Prostate gland (tissue), 2 donors: ENCODE measurements at places on chromosomes 5 and 9. TPM values are rescaled to one million over a fixed set of nuclear protein-coding genes. Genes with fewer than 3 reads are reported as not detected.

DNA sequence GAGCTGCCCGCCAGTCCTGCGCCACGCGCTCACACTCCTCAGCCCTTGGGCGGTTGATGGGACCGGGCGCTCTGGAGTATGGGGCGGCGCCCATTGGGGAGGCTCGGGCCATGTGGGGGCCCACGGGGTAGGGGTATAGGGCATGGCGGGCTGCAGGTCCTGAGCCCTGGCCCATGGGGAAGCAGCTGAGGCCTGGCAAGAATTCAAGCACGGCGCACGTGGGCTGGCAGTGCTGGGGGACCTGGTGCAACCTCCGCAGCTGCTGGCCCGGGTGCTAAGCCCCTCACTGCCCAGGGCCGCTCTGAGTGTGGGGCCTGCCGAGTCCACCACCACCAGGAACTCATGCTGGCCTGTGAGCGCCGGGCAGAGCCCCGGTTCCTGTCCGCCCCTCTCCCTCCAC lies 229.6 kb upstream of the ZNF608 start:
- no peaks in the 10 kb centered on the region for H3K4me1 ChIP-seq
- H3K4me3 ChIP-seq = no peak overlapping the region
- H3K27me3 ChIP-seq = no peaks in the 10 kb centered on the region
- H3K36me3 ChIP-seq = no peaks in the 10 kb centered on the region

- H3K27ac ChIP-seq = no peak overlapping the region
- no peaks in the 10 kb centered on the region for H3K36me3 ChIP-seq
- no peaks in the 10 kb centered on the region for H3K4me1 ChIP-seq
- H3K27me3 ChIP-seq = no peaks in the 10 kb centered on the region
These were observed 277.5 kb downstream of the CEMIP2 start for GRCh38 chr9:71490810-71491209.

DNA sequence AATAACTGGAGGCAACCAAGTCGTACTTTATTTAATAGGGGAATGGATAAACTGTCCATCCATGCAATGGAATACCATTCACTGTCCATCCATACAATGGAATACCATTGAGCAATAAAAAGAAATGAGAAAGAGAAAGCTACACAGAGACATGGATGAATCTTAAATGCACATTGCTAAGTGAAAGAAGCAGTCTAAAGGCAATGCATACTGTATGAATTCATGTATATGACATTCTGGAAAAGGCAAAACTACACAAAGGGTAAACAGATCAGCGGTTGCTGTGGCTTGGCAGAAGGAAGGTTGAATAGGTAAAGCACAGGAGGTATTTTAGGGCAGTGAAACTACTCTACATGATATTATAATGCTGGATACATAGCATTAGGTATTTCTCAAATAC lies 16.2 kb downstream of the DRD1 start:
- H3K27ac ChIP-seq = no peak overlapping the region
- H3K36me3 ChIP-seq = no peaks in the 10 kb centered on the region
- peaks cover 2% of the 10 kb centered on the region for H3K27me3 ChIP-seq
- no peaks in the 10 kb centered on the region for H3K4me1 ChIP-seq
- H3K4me3 ChIP-seq = no peak overlapping the region

GRCh38 chr9:970151-970996 lies 6.1 kb upstream of the DMRT3 start:
- DNase-seq = no peak
- no peaks in the 10 kb centered on the region for H3K36me3 ChIP-seq
- no peaks in the 10 kb centered on the region for H3K4me1 ChIP-seq
- no peak overlapping the region for H3K27ac ChIP-seq
- H3K27me3 ChIP-seq = peaks cover 75% of the 10 kb centered on the region

- no peaks in the 10 kb centered on the region for H3K27me3 ChIP-seq
- H3K4me1 ChIP-seq = no peaks in the 10 kb centered on the region
- no peak overlapping the region for H3K4me3 ChIP-seq
- no peak for DNase-seq
These were observed 831.1 kb downstream of the NR2F1-AS1 start for GRCh38 chr5:92749943-92750342.

- no peaks in the 10 kb centered on the region for H3K4me1 ChIP-seq
- H3K4me3 ChIP-seq = no peak overlapping the region
- H3K27ac ChIP-seq = no peak overlapping the region
- DNase-seq = no peak
- H3K36me3 ChIP-seq = no peaks in the 10 kb centered on the region
- no peaks in the 10 kb centered on the region for H3K27me3 ChIP-seq
These were observed 40.5 kb upstream of the FAM81B start for GRCh38 chr5:95350631-95351030.

GRCh38 chr9:12425878-12426864 lies 267.0 kb upstream of the TYRP1 start:
- no peaks in the 10 kb centered on the region for H3K27me3 ChIP-seq
- no peaks in the 10 kb centered on the region for H3K4me1 ChIP-seq
- no peaks in the 10 kb centered on the region for H3K36me3 ChIP-seq

- H3K4me1 ChIP-seq = no peaks in the 10 kb centered on the region
- no peaks in the 10 kb centered on the region for H3K36me3 ChIP-seq
- H3K27me3 ChIP-seq = no peaks in the 10 kb centered on the region
- H3K27ac ChIP-seq = no peak overlapping the region
- H3K4me3 ChIP-seq = no peak overlapping the region
These were observed 54.3 kb upstream of the ZSWIM6 start for GRCh38 chr5:61277781-61278180.

DNA sequence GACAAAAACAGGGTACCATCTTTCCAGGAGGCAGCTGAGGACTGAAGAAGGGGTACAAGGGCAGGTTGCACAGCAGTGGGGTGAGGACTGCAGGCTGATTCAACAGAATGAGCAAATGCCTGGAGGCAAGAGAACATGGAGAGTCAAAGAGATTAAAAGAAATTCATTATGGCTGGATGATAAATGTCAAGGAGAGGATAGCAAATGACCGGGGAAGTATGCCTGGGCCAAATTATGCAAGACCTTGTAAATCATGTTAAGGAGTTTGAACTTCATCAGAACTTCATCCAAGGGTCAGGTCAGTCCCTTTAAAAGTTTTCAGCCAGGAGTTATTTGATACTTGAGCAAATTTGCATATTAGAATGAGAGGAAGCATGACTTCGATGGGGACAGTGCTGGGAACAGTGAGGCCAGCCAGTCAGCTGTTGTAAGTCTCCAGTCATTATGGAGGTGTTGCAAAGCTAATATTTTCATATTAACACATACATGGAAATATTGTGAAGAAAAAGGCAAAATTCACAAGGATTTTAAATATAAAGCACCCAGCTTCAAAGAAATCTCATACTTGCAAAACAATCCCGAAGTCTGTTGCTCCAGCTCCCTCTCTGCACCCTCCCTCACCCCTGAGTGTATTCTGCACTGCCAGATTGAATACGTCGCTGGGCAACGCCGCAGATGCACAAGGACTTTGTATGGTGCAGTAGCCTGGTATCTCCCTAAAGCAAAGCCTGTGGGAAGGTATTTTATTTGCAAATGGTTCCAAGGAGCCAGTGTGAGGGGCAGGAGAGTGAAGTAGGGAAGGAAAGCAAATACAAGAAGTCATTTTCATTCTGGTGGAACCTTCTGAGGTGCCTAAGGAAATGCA lies 509.8 kb upstream of the TLE4 start:
- no peak overlapping the region for H3K4me3 ChIP-seq
- H3K27me3 ChIP-seq = no peaks in the 10 kb centered on the region
- H3K36me3 ChIP-seq = no peaks in the 10 kb centered on the region
- H3K27ac ChIP-seq = no peak overlapping the region

- DNase-seq = no peak
- H3K27me3 ChIP-seq = no peaks in the 10 kb centered on the region
- H3K27ac ChIP-seq = no peak overlapping the region
- no peaks in the 10 kb centered on the region for H3K4me1 ChIP-seq
These were observed 164.7 kb upstream of the IRX4 start for GRCh38 chr5:2047341-2047927.

GRCh38 chr5:25618821-25619220 lies 974.0 kb upstream of the CDH10 start:
- H3K36me3 ChIP-seq = no peaks in the 10 kb centered on the region
- no peaks in the 10 kb centered on the region for H3K4me1 ChIP-seq

DNA sequence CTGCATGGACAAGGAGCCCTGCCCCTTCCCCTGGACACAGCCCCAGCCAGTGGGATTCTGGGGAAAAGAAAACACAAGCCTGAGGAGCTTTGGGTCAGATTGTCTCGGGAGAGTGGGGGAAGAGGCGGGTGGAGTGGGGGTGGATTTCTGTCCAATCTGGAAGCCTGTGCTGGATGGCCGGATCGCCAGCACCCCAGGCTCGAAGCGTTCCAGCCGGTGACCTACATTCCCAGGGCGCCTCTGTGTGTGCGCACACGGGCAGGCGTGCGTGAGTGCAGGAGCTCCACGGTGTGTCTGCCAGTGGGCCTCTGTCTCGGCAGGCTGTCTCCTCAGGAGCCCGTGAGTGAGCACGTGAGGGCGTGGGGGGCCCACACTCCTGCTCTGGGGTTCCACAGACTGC lies 74.3 kb upstream of the DAB2IP start:
- H3K27ac ChIP-seq = peak overlapping the region; percentile 34
- no peaks in the 10 kb centered on the region for H3K36me3 ChIP-seq
- H3K27me3 ChIP-seq = no peaks in the 10 kb centered on the region
- H3K4me3 ChIP-seq = no peak overlapping the region
- no peaks in the 10 kb centered on the region for H3K4me1 ChIP-seq
- no peak for DNase-seq

GRCh38 chr5:179115307-179115706 lies 55.1 kb downstream of the ZNF354C start:
- no peak for DNase-seq
- H3K4me1 ChIP-seq = no peaks in the 10 kb centered on the region
- no peaks in the 10 kb centered on the region for H3K27me3 ChIP-seq
- H3K4me3 ChIP-seq = no peak overlapping the region

DNA sequence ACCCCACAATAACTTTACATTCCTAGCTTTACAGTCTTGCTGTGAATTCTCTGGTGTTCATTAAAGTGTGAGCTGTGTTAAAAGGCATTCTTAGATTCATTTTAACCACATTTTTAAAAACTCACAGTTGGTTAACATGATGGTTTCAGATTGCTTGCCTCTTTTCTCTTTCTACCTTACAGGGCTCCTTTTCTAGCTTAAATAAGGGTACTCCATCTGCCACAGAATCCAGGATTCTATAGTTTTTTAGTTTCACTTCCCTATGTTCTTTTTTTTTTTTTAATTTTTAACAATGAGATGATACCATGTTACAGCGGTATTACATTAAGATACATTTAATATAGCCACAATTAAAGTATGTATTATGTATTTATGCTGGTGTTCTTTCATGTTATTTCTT lies 3.9 kb upstream of the FBXO4 start:
- no peak for DNase-seq
- no peaks in the 10 kb centered on the region for H3K4me1 ChIP-seq
- H3K27ac ChIP-seq = no peak overlapping the region
- no peaks in the 10 kb centered on the region for H3K27me3 ChIP-seq
- H3K36me3 ChIP-seq = no peaks in the 10 kb centered on the region

FAM81B gene
- total RNA-seq = not detected

ORM1 gene
- not detected for total RNA-seq

PRSS3 gene
- 1.5 TPM for total RNA-seq

OMD gene
- 3.6 TPM for total RNA-seq

INSL4 gene
- total RNA-seq = not detected

EQTN gene
- not detected for total RNA-seq
